ENCODE measurements at places on chromosomes 2 and 18.

DNA sequence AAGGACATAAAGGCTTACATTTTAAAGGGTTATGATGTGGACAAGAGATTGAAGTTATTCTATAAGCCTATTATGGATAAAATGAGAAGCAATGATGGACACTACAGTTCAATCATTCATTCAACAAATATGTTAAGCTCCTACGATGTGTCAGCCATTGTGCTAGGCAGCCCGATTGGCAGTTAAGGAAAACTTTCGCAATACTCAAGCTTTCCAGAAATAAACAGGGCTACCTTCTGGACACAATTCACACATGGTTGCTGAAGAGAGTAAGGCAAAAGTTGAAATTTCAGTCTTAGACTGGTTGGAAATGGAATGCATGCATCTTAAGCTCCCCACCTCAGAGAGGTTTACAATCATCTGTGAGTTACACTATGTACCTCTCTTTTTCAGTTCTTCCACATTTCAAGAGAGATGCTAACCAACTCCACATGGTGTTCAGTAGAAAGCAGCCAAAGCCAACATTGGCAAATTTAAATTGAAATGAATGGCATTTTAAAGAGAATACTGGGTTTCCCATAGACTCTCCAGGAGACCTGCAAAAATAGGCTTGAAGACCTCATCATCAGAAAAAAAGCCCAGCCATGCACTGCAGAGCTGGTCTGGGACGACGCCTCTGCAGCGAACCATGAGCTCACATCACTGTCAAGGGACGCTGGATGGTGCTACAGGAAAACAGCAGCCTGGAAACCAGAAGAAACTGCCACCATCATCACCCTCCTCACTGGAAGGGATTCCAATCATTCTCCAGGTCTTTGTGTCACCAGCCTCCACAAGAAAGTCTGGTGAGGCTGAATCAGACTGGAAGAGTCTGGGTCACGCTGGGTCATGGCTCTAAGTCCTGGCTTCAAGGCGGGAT is 276.3 kb downstream of the AFF3 start:
- no peak for DNase-seq

DNA sequence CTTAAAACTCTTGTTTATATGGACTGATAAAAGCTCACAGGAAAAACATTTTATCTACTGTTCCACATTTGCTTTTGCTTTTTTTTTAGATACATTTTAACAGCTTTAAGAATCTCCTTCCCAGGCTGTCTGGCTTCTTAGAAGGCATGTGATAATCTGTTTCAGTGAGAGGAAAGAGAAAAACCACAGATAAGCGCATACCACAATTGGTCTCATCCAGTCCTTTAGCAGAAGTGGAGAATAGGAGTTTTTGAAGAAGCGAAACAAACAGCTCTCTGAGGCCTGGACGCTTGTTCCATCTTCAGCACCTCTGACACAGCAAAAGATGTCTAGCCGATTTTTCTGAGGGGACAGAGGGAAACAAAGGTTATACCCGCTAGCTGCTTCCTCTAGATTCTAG is 37.6 kb downstream of the RMC1 start:
- DNase-seq, result no peak

GRCh38 chr2:96800061-96801004 is 15.7 kb upstream of the CNNM3 start:
- DNase-seq, result no peak

DNA sequence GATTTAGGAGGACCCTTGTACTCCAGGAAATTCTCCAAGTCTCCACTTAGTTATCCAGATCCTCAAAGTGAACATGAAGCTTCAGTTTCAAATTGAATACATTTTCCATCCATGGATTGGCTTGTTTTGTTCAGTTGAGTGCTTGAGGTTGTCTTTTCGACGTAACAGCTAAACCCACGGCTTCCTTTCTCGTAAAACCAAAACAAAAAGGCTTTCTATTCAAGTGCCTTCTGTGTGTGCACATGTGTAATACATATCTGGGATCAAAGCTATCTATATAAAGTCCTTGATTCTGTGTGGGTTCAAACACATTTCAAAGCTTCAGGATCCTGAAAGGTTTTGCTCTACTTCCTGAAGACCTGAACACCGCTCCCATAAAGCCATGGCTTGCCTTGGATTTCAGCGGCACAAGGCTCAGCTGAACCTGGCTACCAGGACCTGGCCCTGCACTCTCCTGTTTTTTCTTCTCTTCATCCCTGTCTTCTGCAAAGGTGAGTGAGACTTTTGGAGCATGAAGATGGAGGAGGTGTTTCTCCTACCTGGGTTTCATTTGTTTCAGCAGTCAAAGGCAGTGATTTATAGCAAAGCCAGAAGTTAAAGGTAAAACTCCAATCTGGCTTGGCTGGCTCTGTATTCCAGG is at the start of gene CTLA4:
Gene CTLA4, plus strand, starts transcription at position 211 of the 640 bp plus-strand sequence. Its CDS starts 172 bp downstream, at position 383.
- DNase-seq, result no peak

DNA sequence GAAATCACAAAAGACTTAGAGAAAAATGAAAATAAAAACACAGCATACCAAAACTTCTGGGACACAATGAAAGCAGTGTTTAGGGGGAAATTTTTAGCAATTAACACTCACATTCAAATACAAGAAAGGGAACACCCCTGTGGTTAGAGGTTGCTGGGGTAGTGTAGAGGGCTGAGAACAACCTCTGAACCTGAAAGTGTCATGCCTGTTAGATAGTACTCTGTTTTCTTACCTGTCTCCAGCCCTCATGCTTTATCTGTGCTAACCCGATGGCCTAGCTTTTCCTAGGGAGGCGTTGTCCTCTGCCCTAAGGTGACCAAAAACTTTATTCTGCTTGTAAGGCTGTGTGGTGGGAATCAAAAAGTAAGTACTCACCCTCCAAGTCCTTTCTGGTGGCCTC is 122.6 kb upstream of the OTX1 start:
- DNase-seq, result no peak

- DNase-seq, result no peak
Observed at GRCh38 chr2:44560352-44560751, 198.6 kb downstream of the CAMKMT start.

DNA sequence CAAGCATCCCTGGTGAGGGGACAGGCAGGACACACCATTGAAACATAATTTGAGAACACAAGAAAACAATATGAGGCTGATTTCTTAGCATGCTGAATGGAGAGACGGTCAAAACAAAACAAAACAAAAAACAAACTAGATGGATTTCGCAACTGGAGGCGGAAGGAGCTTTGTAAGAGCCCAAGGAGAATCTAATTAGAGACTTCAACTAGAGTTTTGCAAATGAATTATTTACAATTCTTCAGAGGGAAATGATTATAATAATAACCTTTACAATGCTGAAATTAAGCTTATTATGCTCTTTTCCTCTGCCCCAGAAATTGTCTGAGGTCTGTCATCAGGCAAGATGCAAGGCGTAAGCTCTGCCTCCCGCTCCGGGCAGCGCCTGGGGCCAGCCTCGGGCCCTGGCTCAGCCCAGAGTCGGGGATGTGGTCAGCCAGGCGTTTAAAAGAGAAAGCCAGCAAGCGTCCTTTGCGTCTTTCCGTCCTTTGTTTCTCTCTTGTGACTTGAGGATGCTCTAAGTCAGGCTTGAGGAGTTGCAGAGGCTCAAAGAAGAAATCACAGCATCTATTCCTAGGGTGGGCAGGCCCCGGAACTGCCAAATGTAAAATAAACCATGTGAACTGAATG is 139.6 kb downstream of the TWIST2 start:
- DNase-seq, result no peak

DNA sequence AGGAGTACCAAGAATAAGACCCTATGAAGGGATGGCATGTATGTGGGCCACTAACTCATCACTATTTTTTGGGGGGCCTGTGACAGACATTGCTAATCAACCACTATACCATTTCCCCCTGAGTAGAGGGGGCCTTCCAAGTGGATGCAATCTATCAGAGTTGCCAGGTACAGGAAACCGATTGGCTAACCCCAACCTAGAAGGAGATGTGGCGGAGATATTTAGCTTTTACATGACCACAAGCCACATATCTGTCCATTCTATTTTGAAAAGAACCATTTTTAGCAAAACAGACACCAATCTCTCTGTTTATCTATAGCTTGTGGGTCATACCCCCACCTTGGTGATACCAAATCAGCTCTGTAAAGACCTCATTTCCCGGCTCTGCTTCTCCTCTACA is 51.0 kb downstream of the PAX8 start:
- no peak for DNase-seq

DNA sequence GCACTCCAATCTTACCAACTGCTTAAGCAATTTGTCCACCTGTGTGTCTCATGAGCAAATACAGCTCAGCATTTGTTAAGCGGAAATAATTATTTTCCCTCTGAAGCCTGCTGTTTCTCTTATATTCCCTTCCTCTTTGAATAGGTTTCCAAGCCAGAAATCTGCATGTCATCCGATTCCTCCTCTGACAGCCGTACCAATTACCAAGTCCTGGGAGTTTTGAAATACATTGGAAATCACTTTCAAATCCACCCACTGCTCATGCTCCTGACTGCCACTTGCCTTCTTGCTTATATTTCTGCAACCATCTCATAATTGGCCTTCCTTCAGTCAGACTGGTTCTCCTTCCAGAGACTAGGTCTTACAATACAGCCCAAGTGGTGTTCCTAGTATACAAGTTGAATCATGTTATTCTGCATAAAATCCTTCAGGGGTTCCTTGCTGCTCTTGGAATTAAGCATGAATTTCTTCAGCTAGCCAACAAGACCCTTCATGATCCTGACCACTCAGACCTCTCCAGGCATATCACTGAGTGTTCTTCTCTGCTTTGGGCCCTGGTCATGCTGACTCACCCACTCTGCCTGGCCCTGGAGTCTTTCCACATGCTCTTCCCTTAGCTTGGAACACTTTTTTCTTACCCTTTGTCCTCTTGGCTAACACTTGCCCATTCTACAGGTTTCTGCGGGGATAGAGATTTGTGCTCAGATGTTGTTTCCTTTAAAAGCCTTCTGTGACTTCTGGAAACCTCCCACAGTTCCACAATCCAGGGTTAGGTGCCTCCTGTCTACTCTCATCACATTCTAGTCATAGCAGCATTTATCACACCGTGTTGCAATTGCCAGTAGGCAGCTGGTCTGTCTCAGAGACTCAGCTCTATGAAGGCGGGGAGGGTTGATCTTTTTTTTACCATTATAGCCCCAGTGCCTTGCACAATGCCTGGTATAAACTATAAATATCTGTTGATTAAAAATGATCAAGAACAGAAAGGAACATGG is 157.6 kb downstream of the ARL6IP6 start:
- no peak for DNase-seq

DNA sequence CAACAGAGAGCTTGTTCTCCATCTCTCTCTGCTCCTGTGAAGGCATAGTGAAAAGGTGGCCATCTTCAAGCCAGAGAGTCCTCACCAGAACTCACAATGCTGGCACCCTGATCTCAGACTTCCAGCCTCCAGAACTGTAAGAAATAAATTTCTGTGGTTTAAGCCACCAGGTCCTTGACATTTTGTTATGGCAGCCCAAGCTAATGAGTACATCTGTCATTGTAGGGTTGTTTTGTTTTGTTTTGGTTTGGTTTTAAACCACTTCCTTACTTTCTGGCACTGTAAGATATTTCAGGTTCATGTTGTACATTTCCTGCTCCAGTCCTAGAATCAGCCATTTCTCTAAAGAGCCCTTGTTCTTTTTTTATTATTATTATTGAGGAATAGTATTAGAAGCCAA is 171.2 kb downstream of the CPS1 start:
- no peak for DNase-seq

DNA sequence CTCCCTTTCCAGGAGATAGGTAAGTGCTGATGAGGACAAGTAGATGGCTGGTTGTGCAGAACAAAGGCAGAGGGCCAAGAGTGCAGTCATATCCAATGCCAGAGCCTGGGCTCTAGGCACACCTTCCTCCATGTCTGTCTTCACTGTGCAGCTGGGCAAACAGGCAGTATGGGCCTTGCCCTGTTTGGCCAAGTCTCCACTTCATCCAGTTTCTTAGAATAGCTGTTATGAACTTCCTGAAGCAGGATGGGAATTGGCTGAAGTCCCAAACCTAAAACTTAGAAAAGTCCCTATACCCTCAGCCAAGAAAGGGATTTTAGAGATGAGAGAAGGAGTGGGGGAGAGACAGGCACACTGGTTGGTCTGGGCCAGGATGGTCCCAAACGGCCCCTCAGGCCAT is 37.5 kb upstream of the CYP26B1 start:
- DNase-seq, result no peak

- no peak for DNase-seq
Observed at GRCh38 chr18:37783771-37784170, 218.2 kb upstream of the CELF4 start.

- no peak for DNase-seq
Observed at GRCh38 chr2:171509945-171510731, 12.1 kb upstream of the CYBRD1 start.

GRCh38 chr2:188452084-188452483 is 160.4 kb downstream of the GULP1 start:
- DNase-seq, result no peak

DNA sequence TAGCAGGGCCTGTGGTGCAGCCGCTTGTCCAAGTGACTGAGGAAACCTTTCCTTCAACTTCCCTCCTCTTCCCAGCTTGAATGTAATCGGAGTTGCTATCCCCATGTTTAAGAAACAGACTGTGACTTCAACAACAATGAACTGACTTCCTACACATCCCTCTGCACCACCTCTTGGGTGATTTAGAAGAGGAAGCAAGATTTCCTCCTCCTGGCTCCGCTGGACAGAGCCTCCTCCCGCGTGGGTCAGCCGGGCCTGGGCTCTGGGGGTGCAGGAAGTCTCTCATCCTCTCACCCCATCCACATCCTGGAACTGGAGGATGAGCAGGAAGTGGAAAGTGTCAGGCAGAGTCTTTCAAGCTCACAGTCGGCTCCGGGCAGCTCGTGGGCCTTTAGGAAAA is 84.3 kb downstream of the GATA6 start:
- DNase-seq, result no peak

GRCh38 chr2:113166187-113166645 is 7.6 kb upstream of the PSD4 start:
- no peak for DNase-seq

GRCh38 chr2:37644191-37644590 is 27.3 kb downstream of the CDC42EP3 start:
- no peak for DNase-seq

DNA sequence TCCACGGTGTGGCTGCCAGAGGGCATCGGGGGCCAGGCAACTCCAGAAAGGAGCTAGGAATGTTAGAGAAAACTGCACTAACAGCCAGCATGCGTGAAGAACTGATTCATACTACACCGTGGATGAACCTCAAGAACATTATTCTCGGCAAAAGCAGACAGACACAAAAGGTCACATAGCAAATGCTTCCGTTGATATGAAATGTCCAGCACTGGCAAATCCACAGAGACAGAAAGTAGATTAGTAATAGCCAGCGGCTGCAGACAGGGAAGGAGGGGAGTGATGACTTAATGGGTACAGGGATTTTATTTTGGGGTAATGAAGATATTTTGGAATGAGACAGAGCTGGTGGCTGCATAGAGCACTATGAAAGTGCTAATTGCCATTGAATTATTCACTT is 37.4 kb downstream of the SCTR start:
- DNase-seq, result no peak

GRCh38 chr2:58635801-58636375 is 394.8 kb upstream of the FANCL start:
- no peak for DNase-seq

DNA sequence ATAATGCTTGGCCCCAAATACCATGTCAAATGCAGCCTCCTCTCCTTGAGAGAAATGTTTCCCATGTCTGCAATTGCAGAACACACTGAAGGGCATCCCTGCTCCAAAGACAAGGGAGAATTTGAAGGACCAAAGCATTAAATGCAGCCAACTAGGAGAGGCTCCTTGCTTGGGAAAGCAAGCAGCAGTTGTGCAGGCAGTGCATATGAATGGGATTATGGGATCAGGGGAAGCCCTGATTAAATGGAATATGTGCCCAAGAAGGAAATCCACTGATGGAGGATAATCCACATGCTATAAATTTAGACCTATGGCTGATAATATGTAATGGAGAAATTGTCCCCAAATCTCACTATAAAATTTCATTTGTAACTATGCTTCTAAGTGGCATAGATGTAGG is 116.1 kb downstream of the NCKAP5 start:
- DNase-seq, result no peak

All from RKO (cell line).